Stimulated activated CD8-positive, alpha-beta memory T cell treated with anti-CD3 and anti-CD28 coated beads, Interleukin-7, amount 100 ng/mL, for 1 hour (primary cell): ENCODE measurements at places on chromosomes 2 and 18.

DNA sequence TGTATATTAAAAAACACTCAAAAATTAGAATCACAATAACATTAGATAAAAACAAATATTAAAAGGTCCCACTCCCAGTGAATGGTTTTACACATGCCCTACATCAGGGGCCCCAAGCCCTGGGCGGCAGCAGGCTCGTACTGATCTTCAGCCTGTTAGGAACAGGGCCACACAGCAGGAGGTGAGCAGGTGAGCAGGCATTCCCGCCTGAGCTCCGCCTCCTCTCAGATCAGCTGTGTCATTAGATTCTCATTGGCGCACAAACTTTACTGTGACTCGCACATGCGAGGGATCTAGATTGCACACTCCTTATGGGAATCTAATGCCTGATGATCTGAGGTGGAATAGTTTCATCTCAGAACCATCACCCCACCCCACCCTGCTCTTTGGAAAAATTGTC lies 74.2 kb downstream of the MBD2 start:
- no peak for DNase-seq

DNA sequence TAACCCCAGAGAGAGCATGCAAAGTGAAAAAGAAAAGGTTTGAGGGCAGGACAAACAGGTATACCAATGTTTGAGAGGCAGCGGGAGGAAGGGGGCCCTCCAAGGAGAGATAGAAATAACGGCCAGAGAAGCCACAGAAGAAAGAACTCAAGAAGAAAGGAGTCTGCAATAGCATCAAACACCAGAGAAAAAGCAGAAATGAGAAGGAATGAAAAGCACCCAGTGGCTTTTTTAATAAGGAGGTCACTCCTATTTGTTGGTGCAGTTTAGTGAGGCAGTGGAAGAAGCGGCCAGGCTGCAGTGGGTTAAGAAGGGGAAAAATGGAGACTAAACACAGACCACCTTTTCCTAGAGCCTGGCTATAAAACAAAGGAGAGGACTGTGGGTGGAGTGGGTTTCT lies 177.2 kb downstream of the THADA start:
- DNase-seq, result no peak

DNA sequence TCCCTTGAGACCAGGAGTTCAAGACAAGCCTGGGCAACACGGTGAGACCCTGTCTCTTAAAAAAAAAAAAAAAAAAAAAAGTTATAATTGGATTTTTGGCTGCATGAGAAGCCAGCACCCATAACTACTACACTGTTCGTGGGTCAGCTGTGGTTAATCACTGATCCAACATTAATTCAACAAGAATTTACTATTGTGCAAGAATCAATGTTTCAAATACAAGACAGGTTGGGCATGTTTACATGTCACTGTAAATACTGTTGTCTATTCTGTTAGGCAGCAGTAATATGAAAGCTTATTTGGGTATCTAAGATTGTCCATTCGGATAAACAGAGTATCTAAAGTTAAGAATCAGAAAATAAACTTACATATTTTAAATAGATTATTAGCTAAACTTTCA lies 62.3 kb downstream of the ESCO1 start:
- no peak for DNase-seq

DNA sequence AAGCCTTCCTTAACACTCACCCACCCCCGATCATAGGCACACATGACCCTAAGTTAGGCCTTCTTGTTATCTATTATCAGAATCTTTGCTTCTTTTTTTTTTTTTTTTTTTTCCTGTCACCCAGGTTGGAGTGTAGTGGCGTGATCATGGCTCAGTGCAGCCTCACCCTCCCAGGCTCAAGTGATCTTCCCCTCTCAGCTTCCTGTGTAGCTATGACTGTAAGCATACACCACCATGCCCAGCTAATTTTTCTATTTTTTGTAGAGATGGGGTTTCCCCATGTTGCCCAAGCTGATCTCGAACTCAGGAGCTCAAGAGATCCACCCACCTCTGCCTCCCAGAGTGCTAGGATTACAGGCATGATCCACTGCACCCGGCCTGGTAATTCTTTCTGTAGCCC lies 328.7 kb downstream of the NR4A2 start:
- no peak for DNase-seq

- DNase-seq, result no peak
These were observed 71.8 kb downstream of the NAB1 start for GRCh38 chr2:190720691-190721090.

GRCh38 chr2:202841090-202841867 lies 30.3 kb downstream of the ICA1L start:
- DNase-seq, result no peak

DNA sequence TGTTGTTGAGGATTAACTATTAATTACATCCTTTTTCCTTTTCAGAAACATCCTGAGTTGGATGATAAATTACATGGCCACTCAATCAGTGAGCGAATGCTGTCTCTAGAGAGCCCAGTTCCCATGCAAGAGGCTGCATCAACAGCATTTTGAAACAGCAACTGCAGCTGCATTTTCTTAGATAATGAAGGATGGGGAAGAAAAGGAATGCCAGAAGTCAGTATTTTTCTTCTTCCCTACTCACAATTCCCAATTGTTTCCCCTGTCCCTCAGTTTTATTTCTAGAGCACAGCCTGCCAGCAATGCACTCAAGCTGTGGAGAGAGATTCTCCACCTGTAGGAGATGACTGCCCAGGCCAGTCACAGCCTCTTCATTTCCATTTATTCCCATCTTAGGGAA lies 6.9 kb downstream of the SCN7A start:
- no peak for DNase-seq

DNA sequence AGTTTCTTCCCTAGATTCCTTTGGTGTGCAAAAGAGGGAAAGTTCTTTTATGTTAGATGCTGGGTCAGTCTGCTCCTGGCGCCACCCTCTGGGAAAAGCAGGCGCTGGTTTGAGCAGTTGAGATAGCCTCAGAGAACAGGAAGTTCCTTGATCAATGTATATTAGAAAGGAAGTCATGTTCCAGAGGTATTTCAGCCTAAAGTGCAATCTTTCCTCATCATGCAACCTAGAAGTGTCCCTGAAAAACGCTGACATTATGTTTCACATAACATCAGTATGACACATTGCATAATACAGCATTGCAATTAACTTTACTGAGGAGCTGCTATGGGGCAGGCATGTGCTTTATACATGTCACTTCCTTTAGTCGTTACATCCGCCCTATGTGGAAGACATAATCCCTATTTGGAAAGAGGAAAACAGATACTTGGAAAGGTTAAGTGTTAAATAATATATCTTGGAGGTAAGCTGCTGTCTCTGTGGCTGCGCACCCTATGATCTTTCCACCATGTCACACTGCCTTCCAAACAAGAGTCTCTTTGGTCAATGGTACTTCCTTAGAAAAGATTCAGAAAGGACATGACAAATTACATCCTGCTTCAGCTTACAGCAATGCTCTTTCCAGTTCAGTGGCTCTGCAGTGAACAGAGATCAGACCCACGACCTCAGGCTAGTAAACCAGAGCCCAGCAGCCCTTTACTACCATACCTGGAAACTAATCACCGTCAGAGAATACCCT lies 369.7 kb downstream of the RAD51AP2 start:
- no peak for DNase-seq

- no peak for DNase-seq
These were observed 64.0 kb upstream of the ZEB2 start for GRCh38 chr2:144583741-144584453.

- DNase-seq, result no peak
These were observed 67.6 kb upstream of the FAM124B start for GRCh38 chr2:224469374-224469964.

GRCh38 chr2:71999580-71999979 lies 148.1 kb downstream of the CYP26B1 start:
- DNase-seq, result no peak

DNA sequence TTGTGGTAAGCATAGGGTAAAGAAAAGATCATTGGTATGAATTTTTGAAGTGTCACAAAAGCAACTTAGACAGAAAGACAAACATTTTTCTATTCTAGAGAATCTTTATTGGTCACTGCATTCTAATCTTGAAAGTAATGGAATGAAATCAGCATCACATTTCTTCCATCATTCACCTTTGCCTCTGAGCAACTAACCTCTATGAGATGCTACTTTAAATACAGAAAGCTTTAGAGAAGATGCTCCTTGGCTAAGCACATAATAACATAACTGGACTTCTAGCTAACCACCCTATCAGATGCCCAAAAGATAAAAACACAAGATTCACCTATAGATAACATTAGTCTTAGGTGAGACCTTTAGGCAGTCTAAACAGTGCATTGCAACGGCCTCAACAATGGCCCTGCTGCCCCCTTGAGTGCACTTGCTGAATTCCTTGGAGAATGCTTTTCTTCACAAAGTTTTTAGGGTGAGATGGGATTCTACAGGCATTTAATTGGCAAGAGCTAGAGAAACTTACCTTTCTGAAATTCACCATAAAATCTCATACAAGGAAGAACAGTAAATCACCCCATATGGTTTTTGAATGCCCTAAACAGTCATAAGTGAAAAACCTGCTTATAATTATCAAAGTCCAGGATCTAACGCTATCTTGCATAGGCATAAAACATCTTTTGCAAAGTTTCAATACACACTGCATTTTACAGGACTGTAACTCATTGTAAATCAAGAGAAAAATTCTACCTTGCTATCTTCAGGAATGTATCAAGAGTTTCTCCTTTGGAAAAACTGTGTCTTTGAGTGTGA lies 791.3 kb upstream of the CHAC2 start:
- DNase-seq, result no peak

DNA sequence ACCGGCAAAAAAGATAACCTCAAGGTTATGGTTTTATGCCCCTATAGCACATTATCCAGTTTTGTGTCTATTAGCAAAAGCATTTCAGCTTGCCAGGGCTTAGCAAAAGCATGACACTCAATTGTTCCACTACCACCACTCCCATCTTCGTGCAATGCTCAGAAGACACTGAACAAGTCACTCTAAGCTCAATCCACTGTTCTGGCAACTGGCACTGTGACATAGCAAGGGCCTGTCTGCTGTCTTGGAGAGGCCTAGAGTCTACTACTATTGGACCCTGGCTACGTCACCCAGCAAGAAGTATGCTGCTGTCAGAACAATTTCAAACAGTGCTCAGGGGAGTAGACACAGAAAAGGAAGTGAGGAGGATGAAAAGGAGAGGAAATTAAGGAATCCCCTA lies 103.5 kb upstream of the PPP1CB start:
- DNase-seq, result no peak

DNA sequence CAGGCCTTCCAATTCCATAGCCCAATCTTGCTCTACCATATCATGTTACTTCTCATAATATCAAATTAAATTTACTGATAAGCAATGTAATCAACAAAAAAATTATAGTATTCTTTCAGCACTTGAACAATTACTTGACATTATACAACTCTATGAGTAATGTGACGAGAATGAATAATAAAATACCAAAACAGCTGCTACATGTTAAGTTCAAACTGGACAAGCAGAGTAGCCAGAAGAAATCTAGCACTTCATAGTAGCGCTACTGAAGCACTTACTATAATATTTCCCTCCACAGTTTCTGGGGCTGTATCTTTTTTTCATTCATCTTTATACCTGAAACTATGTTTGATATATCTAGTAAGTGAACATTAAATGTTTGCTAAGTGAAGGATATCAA lies 14.9 kb downstream of the PPP3R1 start:
- DNase-seq, result no peak

DNA sequence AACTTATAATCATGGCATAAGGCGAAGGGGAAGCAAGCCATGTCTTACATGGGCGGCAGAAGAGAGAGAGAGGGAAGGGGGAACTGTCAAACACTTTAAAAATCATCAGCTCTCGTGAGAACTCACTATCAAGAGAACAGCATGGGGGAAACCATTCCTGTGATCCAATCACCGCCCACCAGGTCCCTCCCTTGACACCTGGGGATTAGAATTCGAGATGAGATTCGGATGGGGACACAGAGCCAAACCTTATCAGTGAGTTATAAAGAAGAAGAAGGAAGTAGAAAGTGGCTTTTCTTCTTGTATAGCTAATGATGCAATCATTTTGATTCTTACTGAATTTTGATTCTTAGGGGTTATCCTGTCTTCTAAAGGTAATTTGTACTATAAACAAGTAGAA lies 51.4 kb downstream of the SMCHD1 start:
- DNase-seq, result no peak

- no peak for DNase-seq
These were observed 80.3 kb downstream of the DYNAP start for GRCh38 chr18:54671291-54671881.

- DNase-seq, result no peak
These were observed 84.7 kb downstream of the GATA6 start for GRCh38 chr18:22254088-22254487.

- no peak for DNase-seq
These were observed 14.9 kb downstream of the RBKS start for GRCh38 chr2:27875089-27875881.

- no peak for DNase-seq
These were observed 139.2 kb downstream of the UBR3 start for GRCh38 chr2:169966454-169966853.

GRCh38 chr2:18369760-18370159 lies 190.7 kb downstream of the RDH14 start:
- no peak for DNase-seq

DNA sequence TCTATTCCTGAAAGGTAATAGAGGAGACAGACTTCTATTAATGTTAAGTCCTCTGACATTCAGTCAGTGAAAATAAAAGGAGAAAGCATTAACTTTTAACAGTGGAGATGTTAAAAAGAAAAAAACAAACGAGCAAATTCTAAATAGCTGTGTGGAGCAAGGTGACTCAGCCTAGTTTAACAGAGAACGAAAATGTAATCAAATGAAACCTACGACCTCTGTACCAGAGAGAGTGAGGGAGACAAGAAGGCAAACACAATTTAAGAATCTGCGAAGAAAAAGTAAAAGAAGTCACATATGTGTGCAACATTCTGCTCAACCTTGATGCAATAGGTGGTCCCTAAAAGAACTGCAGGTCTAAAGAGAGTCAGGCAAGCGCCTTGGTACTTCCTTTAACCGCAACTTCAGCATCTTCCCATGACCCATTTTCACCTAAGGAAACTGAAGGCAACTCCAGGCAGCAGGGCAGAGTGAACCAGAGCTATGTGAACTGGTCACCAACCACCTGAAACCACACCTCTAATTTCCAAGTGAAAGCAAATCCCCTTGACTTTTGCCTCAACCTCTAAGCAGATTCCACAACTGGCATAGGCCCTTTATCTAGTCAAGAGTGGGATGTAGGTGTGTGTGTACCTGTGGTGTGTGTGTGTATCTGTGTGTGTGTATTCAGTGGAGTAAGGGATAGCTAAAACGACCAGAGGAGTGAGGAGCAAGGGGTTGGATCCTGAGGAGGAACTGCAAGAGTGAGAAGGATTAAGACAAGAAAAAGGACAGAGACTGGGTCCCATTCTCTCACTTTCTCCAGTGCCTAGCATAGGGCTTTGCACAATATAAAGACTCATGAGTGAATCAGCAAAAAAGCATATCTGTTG lies 43.0 kb downstream of the FIGN start:
- DNase-seq, result no peak
